T-helper 9 cell (primary cell): ENCODE measurements at places on chromosomes 4 and X.

GRCh38 chrX:112818114-112819007 is 22.3 kb downstream of the AMOT start:
- DNase-seq = no peak

DNA sequence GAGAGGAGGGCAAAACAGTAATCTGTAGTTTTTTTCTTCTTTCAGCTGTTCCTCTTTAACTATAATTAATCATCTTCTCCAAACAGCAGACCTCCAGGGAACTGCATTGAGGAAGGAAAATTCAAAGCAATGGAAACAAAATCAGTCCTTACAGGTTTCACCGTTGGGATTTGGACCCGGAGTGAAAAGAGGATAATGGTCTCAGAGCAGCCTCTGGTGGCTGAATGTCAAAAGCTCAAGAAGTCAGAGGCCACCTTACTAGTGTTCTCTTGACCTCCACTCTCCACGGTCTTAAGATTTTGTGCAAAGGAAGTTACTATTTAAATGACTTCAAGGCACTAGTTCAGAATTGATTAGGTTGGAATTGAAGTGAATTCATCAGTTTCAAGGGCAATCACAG is 16.0 kb upstream of the MID1 start:
- no peak for DNase-seq

- no peak for DNase-seq
Observed at GRCh38 chr4:73832651-73833237, 3.7 kb upstream of the CXCL6 start.

DNA sequence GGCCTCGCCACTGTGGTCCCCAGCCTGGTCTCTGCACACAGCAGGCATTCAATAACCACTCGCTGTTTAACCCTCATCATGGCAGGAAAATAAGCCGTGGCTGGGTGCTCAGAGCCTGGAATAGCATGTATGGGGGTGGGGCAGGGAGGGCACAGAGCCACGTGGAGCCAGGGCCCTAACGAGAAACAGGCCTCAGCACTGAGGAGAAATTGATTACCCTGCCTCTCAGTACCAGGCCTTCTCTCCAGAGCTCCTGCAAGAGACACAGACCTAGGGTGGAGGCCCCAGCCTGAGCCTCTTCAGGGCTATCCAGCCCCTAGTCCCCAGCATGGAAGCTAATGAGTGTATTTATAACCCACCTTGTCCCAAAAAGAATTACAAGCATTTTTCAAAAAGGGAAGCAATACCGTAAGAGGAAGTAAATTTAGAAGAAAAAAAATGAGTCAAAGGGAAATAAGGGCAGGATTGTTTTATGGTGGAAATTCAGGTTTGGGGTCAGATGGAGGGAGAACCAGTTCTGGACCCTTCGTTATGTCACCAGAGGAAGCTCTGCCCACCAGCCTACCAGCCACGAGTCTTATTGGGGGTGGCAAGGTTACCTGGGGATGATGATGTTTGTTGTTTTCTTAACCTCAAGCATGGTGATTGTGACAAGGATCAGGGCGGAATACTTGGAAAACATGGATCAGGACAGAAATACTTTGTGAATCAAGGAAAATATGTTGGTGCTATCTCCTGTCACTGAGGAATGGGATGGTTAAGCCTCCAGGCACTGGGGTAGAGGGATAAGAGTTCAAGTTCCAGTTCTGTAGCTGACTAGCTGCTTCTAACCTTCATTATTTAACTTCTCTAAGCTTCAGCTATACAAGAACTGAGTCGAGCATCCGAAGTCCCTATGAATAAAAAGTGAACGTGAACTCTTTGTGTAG is 101.9 kb upstream of the RBPJ start:
- DNase-seq = no peak

- no peak for DNase-seq
Observed at GRCh38 chrX:18810416-18810815, 103.0 kb downstream of the PPEF1 start.

DNA sequence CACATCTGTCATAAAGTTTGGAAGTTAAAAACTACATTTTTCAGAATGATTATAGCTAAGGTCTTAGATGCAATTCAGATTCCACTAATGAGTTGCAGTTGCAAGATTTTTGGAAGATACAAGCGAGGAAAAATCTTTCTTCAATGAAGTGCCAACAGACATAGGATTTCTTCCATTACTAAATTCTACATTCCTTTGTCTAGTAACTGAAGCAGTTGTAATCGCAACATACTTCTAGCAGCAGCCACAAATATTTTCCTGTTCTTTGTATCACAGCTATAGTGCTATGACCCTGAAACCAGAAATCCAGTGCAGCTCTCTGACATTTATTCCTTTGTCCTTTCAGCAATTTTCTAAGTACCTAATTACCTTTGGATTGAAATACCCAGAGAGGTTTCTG is 225.2 kb upstream of the SLIT2 start:
- DNase-seq = no peak

- no peak for DNase-seq
Observed at GRCh38 chr4:7892212-7893019, 47.2 kb downstream of the AFAP1 start.

DNA sequence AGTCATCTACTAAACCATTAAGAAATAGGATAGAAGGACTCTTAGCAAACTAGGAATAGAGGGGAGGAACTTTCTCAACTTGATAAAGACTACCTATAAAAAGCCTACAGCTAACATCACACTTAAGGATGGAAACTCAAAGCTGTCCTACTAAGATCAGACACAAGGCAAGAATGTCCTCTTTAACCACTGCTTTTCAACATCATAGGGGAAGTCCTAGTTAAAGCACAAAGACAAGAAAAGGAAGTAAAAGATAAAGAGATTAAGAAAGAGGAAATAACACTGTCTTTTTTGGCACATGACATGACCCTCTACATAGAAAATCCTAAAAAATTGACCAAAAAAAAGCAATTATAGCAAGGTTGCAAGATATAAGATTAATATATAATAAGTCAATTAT is 136.6 kb downstream of the FBXW7 start:
- DNase-seq = no peak

- no peak for DNase-seq
Observed at GRCh38 chr4:8776366-8776765, 95.3 kb downstream of the HMX1 start.

DNA sequence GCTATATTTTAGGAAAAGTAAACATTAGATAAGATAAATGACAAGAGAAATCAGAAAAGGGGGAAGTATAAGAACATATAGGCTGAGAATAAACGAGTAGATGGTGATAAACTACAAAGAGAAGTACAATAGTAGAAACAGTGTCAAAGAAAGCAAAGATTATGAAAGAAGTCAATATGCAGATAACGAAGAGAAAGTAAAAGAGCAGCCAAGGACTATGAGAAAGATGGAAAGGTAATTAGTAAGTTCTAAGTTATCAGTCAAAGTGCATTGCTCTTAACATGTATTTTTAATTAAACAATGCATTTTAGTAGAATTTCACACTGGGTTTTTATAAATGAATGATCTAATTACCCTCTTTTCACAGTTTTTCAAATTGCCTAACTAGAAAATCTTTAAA is 1801.3 kb upstream of the PCDH10 start:
- DNase-seq = no peak

GRCh38 chrX:130184857-130185256 is 13.1 kb downstream of the RAB33A start:
- DNase-seq = no peak

- DNase-seq = no peak
Observed at GRCh38 chr4:67929426-67929825, 33.9 kb downstream of the TMPRSS11A start.

- DNase-seq = no peak
Observed at GRCh38 chr4:16663732-16664131, 234.7 kb downstream of the LDB2 start.

DNA sequence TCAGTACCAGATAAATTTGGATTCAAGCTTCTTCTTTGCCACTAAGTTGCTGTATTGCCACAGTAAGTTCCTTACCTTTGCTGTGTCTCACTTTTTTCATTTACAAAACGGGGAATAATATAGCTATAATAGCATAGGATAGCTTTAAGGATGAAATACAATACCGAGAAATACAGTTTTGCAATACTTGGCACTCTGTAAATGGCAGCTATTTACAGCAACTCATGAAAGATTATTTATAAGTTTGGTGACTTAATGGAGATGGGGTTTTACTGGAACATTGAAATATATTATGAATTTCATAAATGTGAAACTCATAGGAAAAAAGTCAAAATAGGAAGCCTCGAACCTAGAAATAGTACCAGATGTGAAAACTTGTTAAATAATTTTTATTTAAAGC is 27.6 kb downstream of the ANXA10 start:
- DNase-seq = no peak

DNA sequence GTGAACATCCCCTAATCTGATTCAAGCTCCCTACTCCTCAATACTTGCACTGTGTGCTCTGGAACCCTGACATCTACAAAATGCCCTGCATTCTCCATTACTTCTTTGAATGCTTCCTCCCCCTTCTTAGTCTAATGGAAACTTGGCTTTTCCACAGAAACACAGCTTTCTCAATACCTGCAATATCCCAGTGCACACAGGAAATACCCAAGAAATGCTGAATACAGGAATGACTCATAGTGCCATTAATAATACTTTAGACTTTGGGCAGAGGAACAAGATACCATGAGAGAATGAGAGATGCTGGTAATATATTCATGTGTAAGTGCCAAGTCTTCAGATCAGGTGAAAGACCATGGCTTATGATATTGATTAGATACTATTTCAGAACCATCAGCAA is 5.6 kb downstream of the QRFPR start:
- no peak for DNase-seq

DNA sequence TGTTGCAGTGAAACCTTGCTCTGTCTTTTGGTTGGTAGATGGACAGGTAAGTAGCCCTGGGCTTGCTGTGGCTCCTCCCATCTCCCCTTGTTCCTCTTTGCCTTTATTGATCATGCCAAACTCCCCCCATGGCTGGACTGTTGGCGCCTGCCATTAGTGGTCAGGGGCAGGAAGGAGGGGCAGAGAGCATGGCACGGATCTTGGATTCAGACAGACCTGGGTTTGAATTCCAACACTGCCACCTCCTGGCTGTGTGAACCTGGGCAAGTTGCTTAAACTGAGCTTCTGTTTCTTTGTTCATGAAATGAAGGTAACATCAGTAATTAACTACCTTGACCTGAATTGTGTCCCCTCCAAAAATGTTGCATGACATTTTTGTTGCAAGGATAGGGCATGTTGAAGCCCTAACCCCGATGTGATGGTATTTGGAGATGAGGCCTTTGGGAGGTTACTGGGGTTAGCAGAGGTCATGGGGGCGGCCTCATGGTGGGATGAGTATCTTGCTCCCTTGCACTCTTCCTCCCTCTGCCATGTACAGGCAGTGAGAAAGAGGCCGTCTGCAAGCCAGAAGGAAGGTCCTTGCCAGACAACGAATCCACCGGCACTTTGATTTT is 6.0 kb downstream of the SLC2A9 start:
- no peak for DNase-seq

DNA sequence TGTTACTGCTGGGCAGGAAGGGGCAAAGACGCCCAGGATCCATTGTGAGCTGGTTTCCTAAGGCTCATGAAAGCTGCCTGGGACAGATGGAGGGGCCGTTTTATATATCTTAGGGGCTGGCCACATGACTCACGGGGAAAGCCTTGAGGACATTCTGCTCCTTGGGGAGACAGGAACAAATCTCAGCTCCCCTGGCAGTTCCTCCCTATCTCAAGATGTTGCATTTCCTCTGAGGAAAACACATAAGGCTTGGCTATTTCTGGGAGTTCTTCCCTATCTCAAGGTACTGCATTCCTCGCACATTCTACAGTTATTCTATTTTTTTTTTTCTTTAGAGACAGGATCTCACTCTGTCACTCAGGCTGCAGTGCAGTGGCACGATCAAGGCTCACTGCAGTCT is 804.6 kb upstream of the TENM3 start:
- DNase-seq = no peak

DNA sequence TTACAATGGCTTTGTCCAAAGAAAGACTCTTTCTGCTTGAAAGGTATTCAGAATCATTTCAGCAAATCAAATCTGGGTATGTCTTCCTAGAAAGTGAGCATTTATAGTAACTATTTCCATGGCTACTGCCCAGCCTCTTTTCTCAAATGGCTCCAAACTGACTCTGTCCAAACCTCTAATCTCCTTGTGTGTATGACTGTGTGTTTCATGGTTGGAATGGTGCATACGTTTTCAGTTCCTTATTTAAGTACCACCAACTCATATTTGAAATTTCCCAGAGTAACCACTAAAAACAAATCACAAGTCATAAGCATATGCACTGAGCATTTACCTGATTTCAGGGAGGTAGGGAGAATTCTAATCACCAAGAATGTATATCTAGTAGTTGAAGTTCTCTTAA is 106.0 kb downstream of the TMEM144 start:
- DNase-seq = no peak

DNA sequence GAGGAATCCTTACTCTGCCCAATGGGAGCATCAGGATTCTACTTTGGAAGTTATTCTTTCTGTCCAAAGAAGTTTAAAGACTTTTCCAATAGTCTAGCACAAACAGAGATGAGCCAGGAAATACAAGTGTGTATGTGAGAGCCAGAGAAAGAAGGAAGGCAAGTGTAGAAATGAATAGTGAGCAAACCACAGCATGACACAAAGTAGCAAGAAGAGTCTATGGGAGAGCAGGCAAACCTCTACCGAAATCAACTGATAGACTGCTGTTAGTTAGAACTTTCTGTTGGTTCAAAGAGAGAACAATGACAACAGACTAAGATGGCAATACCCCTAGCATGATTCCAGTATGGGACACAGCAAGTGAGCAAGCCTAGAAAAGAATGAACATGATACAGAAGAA is 16.1 kb upstream of the GPR34 start:
- no peak for DNase-seq

DNA sequence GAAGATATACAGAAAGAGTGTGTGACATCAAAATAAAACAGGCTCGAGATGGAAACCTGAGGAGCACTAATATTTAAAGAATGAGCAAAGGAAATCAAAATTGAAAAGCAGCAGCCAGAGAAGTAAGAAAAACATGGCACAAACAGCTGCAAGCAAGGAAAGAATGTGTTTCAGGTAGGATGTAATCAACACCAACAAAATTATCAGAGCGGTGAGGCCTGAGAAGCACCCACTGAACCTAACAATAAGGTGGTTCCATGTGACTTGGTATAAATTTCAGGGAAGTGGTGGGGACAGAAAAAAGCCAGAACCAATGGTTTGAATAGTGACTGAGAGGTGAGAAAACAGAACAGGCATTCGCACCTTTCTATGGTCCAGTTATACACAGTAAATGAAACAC is 11.5 kb downstream of the SLC39A8 start:
- no peak for DNase-seq
